ENCODE measurements at places on chromosomes 7 and 10.

DNA sequence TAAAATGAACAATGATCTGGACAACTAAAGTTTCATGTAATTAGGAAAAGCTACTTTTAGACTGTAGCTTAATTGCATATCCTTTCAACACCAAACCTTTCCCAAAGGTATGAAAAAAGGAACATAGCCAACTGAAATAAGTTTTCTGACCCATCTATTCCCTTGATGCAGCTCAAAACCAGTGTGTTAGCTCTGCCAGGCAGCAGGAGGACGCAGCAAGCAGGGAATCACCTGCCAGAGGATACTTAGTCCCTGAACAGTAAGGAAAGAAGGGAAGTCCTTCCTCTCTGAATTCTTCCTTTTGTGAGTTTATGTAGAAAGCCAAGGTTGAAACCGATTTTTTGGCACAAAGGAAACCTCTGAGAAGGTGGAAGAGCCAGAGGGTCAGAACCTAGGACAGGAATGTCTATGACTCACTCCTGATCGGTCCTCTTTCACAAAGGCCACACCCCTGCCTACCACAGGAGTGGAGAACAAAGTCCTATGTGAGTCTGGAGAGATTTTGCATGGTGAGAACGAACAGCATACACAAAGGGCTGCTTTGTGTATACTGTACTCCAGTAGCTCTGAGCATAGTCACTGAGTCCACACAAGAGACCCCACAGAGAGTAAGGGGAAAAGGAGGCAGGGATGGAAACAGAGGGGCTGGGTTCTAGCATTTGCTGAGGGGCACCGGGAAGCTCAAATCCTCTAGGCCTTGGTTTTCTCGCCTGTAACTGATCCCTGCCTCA is 68.8 kb upstream of the GSDME start:
- DNase-seq: peak; percentile 70

GRCh38 chr7:146146831-146147486 is 30.4 kb downstream of the CNTNAP2 start:
- DNase-seq: no peak

- DNase-seq: peak; percentile 7
Measured at GRCh38 chr7:143929224-143929920, 5.7 kb upstream of the OR2F2 start.

DNA sequence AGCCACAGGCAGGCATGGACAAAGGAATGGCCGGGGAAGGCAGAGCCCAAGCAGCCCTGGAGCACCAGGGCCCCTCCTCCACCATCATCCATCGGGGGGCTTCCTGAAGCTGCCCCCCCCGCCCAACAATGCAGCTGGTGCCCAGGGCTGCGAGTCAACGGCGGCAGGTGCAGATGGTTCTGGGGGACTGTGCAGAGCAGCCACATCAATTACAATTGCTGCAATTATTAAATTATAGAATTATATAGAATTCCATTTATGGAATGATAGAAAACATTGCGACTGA is 28.3 kb downstream of the EBF3 start:
- no peak for DNase-seq

DNA sequence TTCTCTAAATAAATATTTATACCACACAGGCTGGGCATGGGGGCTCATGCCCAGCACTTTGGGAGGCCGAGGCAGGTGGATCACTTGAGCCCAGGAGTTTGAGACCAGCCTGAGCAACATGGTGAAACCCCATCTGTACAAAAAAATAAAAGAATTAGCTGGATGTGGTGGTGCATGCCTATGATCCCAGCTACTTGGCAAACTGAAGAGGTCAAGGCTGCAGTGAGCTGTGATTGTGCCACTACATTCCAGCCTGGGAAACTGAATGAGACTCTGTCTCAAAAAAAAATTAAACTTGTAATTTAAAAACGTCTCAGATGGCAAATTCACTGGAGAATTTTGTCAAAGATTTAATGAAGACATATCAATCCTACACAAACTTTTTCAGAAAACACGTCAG is 277.6 kb upstream of the BMPER start:
- DNase-seq: no peak

- DNase-seq: no peak
Measured at GRCh38 chr10:52111101-52111891, 202.8 kb upstream of the DKK1 start.

DNA sequence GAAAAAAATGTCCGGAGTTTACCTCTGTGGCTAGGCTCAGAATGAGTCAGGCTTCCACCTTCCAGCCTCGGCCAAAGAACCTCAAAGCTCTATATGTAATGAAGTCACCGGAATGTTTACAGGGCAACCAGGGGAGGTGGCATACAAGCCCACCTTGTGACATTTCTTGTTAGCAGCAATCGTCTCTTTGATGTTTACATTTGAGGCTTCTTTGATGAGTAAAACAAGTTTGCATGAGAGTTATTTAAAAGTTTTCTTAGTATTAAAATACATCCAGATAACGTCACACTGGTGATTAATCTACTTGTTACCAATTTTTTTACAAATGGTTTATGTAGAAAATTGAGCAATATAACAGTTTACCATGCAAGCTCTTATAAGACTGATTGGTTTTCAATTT is 133.1 kb upstream of the ADAM12 start:
- peak; percentile 44 for DNase-seq

DNA sequence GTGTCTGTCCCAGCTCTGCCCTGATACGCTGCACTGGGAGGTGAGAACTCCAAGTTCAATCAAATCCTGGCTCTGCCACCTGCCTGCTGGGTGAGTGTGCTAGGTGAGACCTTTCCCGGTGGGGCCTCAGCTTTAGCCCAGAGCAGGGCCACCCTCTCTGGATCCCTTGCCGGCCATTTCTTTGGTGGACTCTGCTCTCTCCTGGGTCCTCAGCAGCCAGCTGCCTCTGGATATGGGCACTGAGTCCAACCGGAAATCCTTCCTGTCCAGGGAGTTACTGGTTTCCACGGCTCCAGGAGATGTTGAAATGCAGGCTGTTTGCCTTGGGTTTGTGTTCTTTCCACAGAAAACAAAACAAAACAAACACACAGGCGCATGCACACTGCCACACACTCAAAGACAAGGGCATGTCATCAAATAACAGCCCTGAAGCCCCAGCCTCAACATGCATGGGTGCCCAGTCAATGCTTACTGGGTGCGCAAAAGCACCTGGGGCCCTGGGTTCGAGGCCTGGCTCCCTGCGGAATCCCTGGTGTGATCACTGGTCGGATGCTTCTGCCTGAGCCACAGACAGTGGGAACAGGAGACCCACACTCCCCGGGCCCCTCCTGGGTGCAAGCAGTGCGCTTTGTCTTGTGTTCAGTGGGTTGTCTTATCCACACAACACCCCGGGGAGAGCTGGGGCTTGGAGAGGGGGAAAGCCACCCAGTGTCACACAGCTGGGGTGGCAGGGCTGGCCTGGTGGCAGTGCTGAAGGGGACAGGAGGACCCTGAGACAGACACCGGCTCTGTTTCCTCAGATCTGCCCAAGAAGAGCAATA is 33.1 kb downstream of the PPIF start:
- DNase-seq: peak; percentile 58

- no peak for DNase-seq
Measured at GRCh38 chr7:37323966-37324365, 124.7 kb downstream of the ELMO1 start.

- DNase-seq: no peak
Measured at GRCh38 chr7:18020138-18020715, 7.4 kb downstream of the PRPS1L1 start.

DNA sequence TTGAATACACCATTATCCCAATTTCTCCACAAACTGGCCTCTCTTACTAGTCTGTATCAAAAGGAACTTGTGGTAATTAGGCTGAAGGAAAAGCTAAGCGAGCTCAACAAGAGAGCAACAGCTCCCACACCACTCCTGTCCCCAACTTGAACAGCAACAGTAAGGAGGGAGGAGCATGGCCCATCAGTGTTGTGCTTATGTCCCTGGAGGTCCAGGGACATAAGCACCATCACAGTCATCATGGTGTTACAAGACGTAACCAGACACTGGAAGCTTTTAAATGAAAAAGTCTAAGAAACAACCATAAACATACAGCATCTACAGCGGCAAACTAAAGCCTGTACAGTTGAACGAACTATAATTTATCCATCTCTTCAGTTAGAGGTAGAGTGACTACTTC is 989 bp downstream of the ERLIN1 start:
- no peak for DNase-seq

DNA sequence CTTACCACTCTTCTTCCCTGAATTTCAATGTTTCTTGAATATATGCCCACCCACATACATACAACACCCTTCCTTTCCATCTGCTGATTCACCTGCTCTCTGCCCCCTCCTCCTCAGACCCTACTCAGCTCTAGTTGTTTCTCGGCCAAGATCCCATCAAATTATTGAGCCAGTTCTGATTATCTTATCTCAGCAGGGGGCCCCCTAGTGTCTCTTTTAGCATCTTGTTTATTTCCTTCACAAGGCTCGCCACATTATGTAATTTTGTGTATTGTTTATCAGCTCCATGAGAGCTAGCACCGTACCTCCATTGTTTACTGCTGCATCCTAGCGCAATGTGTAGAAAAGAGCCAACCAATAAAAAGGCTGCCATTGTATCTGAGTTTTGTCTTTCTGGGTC is 71.9 kb downstream of the FAM13C start:
- DNase-seq: no peak

DNA sequence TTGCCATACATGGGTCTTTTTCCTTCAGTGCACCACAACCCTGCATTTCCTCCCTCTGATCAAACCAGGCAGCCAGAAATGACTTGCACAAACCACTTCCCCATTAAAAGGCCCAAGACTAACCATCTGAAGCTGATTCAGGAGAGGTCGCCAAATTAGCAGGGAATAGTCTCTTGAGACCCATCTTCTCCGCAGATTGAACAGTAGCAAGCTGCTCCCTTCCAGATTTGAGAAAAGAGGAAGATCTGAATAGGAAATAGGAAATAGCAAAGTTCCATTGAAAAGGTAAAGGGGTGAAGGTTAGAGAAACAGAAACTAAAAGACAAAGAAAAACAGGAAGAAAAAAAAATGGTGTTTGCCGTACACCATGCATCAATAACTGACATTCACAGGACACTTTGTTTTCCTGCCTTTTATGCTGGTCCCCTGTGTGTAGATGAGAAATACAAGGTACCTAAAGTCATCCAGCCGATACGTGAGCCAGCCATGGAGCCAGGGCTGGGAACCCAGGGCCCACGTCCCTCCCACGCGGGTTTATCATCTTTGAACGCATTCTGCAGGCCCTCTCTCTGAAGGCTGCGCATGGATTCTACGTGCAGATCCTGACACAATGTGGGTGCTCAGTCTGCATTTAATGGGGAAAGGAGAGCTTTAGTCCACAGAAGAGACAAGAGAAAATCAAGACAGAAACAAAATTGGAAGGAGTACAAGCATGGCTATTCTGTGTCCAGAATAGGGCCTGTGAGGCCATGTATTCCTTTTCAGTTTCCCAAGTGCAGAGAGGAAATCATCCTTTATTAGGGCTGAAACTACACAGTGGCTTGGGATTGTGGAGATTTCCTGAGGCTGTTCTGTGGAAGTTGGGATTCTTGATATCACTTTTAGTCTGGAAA is 268.4 kb upstream of the NPVF start:
- no peak for DNase-seq

DNA sequence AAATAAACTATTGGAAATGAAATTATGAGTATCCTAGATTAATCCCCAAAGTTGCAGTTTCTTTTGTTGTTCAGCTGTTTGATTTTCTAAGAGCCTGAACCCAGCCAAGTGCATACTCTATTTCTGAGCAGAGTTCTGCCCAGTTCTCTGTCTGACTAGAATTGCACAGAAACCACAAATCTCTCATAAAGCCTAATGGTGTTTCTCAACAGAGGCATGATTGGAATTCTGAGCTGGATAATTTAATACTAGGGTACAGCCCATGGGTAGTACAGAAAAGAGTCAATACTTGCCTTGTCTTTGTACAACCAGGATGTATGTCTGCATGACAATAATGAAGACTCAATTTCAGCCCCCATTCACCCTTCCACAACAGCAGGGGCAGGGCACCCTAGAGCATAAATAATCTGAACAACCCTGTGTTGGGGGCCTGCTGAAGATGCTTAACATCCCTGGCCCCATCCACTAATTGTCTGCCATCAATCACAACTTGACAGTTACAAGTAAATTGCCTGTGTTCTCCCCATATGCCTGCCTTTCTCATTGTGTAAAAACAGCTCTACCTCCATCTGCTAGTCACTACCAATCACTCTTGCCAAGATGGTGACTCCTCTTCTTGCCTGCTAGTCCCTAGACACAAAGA is 114.4 kb downstream of the NPSR1 start:
- no peak for DNase-seq

DNA sequence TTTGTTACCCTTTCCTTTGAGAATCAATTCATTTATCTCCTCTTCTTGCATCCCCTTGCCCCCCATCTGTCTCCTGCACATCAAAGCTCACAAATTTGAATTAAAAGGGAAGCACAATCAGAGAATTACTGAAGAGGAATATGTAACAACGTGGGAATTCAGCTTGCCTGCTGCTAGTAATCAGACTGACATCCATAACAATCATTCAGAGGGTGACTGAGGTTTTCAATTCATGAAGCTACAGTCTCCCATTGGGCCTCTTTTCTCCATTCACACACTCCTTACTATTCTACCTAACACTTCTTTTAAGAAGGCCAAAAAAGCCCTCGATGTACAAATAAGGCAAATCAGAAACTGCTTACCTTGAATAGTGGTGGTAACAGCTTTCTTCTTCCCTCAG is 24.3 kb upstream of the DNA2 start:
- no peak for DNase-seq

- DNase-seq: no peak
Measured at GRCh38 chr10:18438361-18439126, 212.8 kb downstream of the NSUN6 start.

DNA sequence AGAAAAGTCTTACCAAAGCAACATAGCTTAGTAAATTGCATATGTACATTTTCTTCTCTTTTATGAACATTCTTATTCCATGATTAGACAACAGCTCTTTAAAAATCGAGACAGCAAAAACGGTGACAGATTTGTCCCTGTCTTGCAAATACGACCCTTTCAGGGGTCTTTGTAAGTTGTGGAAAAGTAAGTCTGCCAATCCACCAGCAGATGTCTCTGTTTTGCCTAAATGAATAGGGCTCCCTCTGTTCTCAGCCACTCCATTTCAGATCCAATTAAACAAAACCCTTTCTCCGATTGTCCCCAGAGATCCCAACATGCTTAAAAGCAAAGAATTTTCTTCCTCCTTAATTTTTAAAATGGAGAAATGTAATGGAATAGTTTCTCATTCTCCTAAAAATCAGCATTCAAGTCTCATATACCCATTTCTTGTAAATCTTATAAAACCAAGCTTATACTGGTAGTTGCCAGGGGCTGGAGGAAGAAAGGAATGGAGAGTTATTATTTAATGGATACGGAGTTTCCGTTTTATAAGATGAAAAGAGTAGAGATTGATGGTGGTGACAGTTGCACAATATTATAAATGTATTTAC is 61.0 kb upstream of the NFE2L3 start:
- no peak for DNase-seq

- DNase-seq: no peak
Measured at GRCh38 chr7:50140688-50141087, 47.6 kb upstream of the ZPBP start.

DNA sequence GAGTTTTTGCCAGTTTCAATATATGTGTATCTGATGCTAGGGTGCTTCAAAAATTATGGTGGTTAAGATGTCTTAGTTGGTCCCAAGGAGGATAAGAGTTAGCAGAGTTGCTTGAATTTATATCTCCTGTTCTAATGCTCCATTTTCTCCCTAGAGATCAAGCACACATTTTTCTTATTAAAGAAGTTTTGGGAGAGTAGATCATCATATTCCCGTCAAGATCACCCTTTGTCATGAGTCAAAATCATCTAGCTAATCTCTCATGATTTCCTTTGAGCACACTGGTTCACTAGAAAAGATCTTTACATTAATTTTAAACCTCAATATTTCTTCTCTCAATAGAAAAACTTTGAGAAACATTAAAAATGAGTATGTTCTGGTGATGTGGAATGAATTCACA is 429.9 kb upstream of the SEMA3A start:
- DNase-seq: no peak

GRCh38 chr10:6135039-6135438 is 46.2 kb downstream of the RBM17 start:
- no peak for DNase-seq

Measured in MG63 (cell line).